ENCODE measurements at places on chromosomes 3 and 15.
A peak's percentile ranks its signal among the peaks of the same experiment; 100 is the strongest.

- peak; percentile 99 for DNase-seq
Observed at GRCh38 chr15:31236184-31237042, 90.2 kb upstream of the KLF13 start.

- DNase-seq = no peak
Observed at GRCh38 chr3:117756563-117756962, 1047.0 kb downstream of the TUSC7 start.

DNA sequence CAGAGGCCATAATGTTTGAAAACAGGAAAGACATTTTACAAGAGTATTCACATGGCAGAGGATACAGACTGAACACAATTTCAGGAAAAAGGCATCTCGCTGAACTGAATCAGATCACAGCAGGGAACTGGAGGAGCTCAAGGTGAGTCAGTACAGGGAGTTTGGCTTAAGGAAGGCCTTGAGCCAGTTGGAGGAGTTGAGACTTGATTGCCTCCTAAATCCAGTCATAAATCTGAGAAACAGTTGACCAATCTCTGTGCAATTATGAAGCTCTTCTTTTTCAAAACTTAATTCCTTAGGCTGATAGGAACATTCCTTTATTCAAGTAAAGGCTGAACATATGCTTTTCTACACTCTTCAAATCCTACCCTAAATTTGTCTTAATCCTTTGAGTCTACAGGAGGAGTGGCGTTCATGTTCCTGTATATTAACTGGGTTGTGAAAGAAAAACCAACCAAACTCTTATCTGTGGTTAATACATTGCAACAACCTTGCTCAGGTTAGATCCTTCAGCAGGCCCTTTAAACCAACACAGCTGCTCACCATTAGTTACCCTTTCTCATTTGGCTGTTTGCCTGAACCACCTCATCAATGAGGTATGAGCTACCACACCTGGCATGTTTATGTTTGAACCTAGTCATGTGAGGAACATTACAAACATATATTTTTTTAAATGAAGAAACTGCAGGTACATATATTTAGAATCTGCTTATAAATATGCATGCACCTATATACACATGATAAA is 404.1 kb upstream of the ATP11B start:
- peak; percentile 85 for DNase-seq

DNA sequence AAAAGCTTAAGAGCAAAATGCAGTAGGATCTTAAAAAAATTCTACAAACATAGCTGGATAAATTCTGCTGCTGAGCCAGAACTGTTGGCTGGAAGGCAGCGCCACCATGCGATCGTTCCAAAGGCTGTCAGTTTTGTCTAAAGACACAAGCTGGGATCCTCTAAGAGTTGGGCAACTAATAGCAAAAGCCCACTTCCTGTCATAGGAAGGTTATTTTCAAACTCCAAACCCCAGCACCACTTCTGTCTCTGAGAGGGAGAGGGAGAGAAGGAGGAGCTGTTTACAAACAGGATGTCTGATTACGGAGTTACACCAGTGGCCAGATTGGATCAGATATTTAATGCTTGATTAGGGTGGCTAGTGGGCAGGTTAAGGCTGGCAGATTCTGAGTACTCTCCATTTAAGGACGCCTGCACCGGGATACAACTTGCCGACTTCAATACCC is 44.0 kb downstream of the EIF4E3 start:
- DNase-seq = no peak

DNA sequence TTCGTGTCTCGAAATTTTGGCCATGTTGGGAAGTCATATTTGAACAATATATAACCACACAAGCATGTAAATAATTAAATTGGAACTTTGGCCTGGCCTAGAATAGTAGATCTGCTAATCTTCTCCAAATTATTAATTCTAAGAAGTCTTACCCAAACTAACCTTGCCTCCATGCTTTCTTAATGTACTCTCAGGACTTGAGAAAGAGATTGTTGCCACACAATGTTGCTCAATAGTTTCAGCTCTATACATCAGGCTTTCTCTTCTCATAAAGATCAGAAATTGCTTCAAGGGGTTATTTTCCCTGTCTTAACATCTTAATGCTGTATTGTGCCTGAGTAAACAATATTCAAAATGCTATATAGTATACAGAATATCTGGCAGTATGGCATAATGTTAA is 202.7 kb upstream of the LRIG1 start:
- no peak for DNase-seq

DNA sequence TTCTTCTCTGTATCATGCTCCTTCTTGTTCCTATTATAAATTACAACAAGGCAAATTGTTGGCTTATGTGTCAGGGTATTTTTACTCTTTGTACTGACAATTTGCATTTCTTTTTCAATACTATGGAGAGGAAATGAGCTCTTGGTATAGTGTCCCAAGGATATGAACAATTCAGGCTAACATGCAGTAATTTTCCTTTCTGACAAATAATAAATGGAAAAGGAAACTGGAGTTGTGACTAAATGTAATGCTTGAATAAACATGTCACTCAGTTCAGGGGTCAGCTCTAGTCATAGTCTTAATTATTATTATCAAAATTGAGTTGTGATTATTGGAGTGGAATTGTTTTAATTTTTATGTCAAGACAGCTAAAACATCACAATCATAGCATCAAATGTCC is 256.0 kb upstream of the ZPLD1 start:
- no peak for DNase-seq

- no peak for DNase-seq
Observed at GRCh38 chr3:65961128-65961527, 77.6 kb downstream of the MAGI1 start.

DNA sequence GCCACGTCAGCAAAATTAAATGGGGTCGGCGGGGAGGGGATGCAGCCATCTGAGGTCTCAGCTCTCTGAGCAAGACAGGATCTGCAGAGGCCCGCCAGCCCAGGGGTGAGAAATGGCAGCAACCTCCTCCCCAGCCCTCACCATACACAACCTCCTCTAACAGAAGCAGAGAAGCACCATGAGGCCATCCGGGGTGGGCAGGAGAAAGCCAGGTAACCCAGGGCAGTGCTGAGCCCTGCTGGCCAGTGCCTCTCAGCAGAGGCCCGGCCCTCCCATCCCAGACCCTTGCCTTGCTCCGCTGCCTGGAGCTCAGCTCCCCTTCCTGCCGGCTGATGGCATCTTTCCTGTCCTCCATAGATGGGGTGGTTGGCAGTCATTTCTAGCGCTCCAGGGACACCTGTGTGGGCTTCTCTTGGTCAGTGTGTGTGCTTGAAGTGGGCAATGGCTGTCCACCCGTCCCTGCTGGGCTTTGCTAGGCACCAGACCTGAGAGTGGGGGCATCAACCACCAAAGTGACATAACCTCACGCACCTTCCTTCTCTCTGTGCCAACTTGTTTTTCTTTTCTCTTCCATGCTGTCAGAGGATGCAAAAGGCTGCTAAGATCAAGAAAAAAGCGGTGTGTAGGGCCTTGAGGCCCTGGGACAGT is 175.8 kb downstream of the NSMCE3 start:
- DNase-seq = no peak

DNA sequence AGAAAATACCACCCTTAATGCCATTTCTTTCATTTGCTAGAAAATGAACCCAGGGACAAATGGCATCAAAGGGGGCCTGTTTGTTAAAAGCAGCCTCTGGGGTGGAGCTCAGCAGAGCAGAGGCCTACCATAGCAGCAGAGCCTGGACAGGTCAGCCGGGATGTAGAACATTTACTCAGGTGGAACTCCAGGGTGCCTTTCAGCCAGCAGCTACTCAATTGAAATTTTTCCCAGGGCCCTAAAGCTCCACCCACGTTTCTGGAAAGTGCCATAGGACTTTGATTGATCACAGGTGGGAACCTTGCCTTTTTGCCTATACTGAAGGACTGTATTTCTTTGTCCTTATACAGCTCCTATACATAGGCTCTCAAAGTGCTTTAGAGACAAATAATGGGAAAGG is 74.5 kb upstream of the C15orf61 start:
- DNase-seq = no peak

GRCh38 chr15:33968224-33968623 is at the start of gene CHRM5:
TSS of gene CHRM5 (plus strand) at chr15:33968497. CDS start at chr15:34062718, 94,221 bp downstream.
- DNase-seq = peak; percentile 69

DNA sequence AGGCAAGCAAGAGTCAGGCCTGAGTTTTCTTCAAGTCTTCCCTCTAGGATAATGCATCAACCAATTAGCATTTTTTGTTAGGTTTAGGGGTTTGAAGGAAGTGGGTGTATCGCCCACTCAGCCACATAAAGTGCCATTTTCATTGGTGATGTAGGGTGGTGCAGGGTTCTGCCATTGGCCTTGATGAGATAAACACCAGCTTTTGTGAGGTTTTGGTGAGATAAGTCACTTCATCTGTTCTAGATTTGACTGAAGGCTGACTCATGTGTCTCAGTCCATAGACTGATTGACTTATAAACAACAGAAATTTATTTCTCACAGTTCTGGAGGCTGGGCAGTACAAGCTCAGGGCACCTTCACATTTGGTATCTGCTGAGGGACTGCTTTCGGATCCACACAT is 84.5 kb upstream of the C3orf80 start:
- no peak for DNase-seq

GRCh38 chr15:40379853-40380252 is 2.7 kb upstream of the KNSTRN start:
- no peak for DNase-seq

DNA sequence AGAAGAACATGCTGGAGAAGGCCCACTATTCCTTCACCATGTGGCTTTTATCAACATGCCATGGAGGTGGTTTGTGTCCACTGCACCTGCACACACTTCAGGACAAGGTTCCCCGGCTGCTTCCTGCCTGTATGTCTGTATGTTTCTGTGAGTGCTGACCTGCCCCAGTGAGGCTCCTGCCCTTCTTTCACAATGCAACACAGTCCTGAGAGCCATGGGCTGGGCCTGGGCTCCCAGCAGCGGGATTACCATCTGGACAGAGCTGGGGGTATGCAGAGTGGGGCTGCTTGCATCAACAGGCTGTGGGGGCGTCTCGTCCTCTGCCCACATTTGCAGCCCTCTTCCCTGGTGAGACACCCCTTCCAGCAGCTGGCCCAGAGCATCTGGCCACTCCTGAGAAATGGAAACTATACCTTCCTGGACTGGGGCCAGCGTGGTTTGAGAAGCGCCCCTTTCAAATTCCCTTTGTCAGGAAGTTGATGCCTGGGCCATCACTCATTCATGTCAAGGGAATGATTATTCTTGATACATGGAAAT is 29.3 kb upstream of the C15orf39 start:
- DNase-seq = no peak

DNA sequence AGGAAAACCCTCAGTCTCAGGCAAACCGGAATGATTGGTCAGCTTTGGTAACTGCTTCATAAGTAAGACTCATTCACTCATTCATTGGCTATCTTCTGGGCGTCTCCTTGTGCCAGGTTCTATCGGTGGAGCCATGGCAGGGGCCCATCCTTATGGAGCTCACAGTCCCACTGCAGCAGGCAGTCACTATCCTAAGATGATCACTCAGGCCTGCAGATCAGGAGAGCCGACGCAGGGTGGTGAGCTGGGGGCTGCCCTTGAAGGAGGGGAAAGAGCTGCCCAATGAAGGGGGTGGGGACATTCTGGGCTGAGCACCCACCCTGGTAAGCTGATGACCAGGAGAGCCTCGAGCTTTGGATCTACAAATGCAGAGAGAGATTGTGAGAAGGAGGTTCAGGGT is 20.5 kb upstream of the FGD5 start:
- no peak for DNase-seq

- DNase-seq = no peak
Observed at GRCh38 chr3:53257465-53257864, 1.6 kb upstream of the TKT start.

- DNase-seq = no peak
Observed at GRCh38 chr3:27905625-27906024, 183.5 kb upstream of the EOMES start.

DNA sequence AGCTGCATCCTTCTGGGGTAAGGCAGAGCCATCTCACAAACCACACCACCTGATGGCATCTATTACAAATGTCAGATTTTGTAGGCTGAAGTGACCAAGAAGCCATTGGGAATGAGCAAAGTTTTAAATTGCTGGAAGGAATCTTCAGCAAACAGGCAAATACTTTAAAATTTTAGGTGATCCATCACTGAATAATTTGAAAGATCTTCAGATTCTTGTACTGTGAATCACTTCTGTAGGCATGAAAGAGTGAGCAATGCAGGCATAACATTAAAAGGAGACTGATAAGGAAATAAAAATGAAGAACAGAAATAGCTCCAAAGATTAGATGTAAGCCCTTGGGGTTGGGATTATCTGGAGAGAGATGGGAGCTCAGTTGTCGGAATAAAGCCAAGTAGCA is 36.0 kb upstream of the ALDH1L1 start:
- DNase-seq = no peak

GRCh38 chr15:88878720-88879184 is 16.6 kb downstream of the HAPLN3 start:
- DNase-seq = peak; percentile 21

DNA sequence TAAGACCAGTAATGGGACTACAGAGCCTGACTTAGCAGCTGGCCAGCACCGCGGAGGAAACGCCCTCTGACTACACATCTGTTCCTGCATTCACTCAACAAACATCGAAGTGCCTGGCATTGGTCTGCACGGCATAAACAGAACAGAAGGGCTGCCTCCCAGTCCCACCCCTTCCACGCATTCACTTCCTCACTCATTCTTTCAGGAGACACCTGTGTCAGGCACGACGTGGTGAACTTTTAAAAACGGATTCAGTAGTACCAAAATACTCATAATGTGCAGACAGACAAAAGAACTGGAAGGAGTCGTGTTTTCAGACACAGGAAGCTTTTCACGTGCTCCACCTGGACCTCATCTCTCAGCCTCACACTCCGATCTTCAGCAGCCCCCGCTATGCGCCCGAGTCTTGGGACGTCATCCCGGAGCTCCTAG is 123.3 kb downstream of the XXYLT1 start:
- no peak for DNase-seq

GRCh38 chr15:89761009-89761831 is 10.2 kb upstream of the MESP1 start:
- DNase-seq = no peak

GRCh38 chr3:172749230-172749965 is 1.1 kb upstream of the ECT2 start:
- DNase-seq = peak; percentile 57

DNA sequence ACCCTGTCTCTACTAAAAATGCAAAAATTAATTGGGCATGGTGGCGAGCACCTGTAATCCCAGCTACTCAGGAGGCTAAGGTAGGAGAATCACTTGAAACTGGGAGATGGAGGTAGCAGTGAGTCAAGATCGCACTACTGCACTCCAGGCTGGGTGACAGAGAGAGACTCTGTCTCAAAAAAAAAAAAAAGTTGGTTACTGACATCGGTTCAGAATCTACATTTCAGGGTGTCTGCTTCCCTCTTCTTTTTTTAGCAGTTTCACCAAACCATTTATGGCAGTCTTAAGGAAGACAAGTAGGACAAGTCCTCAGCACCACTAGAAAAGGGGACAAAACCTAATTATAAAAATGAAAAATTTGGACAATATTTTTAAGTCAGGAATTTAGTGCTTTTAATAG is 3.3 kb upstream of the USP4 start:
- DNase-seq = no peak

DNA sequence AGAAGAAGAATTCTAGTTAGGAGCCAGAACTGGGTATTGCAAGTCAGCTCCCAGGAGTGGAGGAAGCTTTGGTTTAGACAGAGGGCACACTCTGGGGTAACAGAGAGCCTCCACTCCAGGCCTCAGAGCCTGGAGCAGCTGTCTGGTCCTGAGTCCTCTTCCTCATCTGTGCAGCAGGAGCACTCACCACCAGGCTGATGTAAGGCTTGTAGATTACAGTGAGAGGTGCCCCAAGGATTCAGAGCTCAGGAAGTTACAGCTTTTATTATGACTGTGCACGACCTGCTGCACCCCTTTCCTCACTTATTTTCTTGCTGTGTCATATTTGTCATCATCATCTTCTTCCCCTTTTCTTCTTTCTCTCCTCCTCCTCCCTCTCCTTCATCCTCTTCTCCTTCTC is 210.4 kb downstream of the ATP10A start:
- no peak for DNase-seq
